C1 segment of cervical spinal cord (tissue), 14 donors: ENCODE measurements at places on chromosomes 7 and 10.

DNA sequence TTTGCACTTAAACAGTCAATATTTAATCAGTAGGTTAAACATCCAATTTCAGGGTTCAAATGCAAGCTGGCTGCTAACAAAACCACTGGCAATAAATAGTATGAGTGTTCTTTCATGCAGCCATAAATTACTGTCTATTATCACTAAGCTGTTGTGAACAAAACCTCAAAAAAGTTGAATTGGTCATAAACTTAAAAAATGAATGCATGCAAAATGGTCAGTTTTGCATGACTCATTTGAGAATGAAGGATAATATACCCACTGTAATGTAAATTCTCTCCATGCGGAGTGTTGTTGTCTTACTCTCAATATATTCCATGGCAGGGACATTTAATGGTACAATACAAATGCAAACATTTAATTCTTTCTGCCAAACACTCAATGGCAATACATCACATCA, 226.4 kb downstream of the MAGI2 start:
- no peak for DNase-seq

DNA sequence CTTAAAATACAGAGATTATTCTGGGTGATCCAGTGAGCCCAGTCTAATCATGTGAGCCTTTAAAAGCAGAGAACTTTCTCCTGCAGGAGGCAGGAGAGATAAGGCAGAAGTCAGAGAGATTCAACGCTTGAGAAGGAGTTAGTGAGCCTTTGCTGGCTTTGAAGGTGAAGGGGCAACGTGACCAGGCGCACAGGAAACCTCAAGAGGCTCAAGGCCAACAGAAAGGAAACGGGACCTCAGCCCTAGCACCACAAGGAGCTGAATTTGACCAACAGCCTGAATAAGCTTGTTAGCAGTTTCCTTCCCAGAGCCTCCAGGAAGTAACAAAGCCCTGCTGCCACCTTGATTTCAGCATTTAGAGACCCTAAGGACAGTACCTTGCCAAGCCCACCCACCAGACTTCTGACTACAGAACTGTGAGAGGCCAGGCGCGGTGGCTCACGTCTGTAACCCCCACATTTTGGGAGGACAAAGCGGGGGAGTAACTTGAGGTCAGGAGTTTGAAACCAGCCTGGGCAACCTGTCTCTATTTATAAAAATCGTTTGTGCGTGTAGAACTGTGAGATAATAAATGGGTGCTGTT, 87.3 kb upstream of the KAT6B start:
- DNase-seq = no peak

- no peak for DNase-seq
Measured at GRCh38 chr10:43255634-43256431, 11.0 kb downstream of the RASGEF1A start.

GRCh38 chr7:95066737-95067530, 159.5 kb downstream of the PPP1R9A start:
- DNase-seq = no peak

DNA sequence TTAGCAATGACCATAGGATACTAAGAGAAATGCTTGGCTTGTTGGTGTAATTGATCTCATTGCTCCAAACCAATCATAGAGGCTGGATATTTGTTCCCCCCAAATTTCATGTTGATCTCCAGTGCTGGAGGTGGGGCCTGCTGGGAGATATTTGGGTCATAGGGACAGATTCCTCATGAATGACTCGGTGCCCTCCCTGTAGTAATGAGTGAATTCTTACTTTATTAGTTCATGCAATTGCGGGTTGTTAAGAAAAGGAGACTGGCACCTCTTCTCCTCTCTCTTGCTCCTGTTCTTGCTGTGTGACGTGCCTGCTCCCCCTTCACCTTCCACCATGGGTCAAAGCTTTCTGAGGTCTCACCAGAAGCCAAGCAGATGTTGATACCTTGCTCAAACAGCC, 630.1 kb downstream of the CALN1 start:
- no peak for DNase-seq

GRCh38 chr10:45461034-45461433, 87.0 kb downstream of the ALOX5 start:
- DNase-seq = no peak

GRCh38 chr7:28722684-28723083, 235.4 kb downstream of the TRIL start:
- no peak for DNase-seq
